ENCODE measurements at places on chromosomes 2 and 18.

DNA sequence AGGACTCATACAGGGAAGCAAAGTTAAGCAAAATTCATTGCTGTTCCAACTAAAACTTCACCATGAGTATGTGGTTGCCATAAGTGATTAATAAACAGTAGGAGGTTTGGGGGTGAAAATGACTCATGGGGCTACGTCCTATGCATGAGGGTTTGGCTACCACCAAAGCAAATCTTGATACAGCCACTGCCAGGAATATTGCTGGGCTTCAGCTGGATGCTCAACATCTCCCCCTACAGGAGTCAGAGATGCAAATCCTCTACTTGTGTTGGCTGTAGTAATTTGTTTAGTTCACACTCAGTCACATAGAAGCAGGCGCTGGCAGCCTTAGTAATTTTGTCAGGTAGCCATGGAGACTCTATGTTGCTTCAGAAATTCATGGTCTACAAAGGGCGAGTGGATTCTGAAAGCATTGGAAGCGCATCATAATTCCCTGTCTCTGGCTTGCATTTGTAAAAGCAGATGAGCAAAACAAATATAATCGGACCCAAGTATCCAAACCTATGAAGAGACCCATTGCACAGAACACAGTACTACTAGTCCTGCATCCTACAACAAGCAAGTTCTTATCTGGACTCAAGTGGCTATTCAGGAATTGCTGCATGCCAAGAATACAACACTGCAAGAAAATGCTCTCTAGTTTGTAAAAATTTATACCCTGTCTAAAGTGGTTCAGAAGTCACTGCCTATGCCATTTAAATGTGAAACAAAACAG lies 76.0 kb downstream of the CD28 start:
- peak; percentile 56 for DNase-seq

DNA sequence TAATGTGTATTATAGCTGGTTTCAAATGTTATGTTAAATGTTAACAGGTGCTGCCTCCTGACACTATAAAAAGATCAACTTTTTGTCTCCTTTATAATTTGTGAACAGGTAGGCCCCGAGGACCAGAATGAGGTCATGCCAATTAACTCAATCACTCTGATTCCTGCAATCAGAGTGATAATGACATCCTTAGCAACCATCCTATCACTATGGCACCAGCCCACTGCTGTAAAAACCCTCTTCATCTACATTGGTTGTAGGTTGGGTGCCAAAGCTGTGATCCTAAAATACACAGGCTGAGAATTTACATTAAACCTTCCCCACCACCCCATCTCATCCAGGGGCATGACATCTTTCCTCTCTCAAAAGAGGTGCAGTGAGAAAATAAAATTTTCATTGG lies 103.5 kb downstream of the CPO start:
- DNase-seq: no peak

DNA sequence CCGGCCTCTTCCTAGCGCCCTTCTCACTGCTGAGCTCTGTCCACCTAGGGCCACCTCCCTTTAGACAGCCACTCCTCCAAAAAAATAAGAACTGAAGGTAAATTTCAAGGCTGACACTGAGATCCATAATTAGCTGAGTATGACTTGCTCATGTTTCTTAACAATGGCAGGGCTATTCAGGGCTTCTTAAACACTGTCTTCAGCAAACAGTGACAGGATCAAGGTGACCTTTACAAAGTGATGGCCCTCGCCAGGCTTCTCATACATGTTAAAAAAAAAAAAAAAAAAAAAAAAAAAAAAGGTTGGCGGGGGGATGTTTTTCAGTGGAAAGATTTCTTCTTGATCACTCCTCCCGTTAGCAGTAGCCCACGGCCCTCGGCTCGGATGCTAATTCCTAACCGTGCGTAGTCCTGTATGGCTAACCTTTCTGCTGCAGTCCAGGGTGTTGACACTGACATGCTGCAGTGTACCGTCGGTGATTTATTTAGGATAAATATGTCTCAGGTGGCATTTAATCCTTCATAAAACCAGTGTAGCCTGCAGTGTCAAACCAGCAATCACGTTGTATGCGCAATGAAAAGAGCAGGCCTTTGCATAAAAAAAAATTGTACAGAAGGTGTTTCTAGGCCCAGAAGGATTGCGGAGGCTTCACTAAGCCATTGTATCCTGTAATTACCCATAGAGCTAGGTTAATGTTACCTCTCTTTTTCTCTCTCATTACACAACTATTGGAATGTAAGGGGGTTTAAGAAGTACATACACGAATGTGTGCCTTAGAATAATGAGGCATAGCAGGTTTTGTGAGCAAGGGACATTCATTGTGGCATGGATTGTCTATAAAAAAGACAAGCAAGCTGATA lies 142.7 kb downstream of the PTGR3 start:
- DNase-seq: no peak

GRCh38 chr2:120821446-120822160 lies 85.9 kb downstream of the GLI2 start:
- no peak for DNase-seq

DNA sequence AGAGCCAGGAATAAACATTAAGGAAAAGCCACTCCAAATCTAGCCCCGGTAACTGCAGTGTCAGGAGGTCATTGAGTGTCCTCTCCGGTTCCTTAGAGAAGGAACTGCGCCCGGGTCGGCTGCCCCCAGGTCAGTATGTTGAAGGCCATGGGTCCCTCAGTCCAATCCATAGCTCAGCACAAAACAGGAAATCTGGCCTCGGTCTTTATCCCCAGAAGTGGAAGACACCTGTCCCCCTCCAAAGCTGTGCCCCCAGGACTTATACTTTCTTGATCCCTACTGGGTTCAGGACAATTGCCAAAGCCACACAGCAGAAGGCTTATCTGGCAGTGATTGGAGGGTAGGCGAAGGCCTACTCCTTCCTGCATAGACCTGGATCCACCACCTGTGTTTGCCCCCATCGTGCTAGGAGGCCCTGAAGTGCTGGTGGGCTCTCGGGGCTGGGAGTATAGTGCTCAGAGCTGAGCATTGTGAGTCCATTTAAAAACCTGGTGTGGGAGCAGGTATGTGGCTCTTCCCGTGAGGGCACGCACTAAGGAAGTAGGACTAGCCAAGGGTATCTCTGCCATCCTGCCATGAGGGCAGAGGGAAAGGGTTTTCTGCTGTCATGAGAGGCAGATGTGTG lies 178.6 kb downstream of the SEPTIN10 start:
- DNase-seq: peak; percentile 5

- no peak for DNase-seq
Observed at GRCh38 chr2:217864963-217865772, 137.6 kb downstream of the TNS1 start.

Data from femur (tissue), 1 donor.